ENCODE measurements at places on chromosomes 16 and 17.

GRCh38 chr16:87437911-87438610 is 45.9 kb downstream of the MAP1LC3B start:
- no peak for DNase-seq

DNA sequence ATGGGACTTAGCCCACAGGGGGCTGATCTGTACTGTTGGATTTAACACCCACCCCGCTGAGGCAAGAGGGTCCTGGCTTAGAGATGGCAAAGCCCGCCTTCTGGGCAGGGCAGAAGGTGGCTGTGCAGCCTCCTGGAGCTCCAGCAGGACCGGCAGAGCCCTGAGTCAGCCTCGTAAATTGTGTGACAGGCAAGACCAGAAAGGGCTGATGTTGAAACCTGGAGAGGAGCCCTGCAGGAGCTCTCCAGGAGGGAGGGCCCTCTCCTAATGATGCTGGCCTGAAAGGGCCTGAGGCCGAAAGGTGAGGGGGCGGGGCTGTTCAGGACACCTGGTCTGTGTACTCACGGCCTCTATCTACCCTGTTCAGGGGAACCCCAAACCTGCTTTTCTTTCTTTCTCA is 22.5 kb upstream of the MYO15B start:
- DNase-seq = no peak

DNA sequence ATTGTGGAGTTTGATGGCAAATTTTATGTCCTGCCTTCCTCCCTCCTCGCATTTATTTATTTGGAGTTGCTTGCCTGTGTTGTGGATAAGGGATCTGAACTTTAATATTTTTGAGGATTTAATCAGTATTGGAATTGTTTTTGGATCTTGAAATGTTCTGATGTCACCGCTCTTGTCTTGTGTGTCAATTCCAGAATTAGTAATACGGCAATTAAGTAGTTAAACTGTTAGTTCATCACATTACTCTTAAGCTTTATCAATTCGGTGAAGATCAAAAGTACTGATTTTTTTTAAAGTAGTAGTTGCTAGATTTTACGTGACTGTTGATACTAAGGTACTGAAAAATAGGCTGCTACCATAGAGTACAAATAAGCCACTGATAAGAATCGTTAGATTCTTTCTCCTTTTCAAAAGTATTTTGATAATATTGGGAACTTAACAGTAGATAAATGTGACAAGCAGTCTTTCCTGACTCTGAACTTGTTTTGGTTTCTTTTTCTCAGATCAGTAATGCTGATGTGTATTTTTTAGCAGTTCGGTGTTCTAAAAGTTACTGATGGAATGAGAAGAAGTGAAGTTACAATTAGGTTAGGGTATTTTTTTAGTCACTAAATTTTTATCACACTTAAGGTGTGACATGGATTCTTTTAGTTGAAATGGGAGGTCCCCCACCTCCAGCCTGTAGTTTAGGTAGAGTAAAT is 2.0 kb downstream of the RBBP6 start:
- DNase-seq = no peak

DNA sequence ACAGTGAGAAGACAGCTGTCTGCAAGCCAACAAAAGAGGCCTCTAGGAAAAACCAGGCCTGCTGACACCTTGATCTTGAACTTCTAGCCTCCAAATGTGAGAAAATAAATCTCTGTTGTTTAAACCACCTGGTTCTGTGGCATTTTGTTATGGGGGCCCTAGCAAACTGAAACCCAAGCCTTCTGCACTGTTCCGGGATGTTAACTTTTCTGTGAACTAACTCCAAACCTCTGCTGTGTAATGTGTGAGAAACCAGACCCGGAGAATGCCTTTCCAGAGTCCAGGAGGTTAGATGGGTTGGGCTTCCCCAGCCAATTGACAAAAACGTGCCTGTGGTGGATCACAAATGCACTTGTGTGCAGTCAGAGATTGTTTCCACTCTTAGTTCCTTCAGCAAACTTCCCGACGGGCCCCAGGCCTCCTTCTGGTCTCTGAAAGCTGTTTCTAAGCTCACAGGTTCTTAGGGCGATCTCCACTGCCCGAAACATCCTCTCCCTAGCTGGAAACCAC is 13.6 kb upstream of the GGA2 start:
- DNase-seq = no peak

DNA sequence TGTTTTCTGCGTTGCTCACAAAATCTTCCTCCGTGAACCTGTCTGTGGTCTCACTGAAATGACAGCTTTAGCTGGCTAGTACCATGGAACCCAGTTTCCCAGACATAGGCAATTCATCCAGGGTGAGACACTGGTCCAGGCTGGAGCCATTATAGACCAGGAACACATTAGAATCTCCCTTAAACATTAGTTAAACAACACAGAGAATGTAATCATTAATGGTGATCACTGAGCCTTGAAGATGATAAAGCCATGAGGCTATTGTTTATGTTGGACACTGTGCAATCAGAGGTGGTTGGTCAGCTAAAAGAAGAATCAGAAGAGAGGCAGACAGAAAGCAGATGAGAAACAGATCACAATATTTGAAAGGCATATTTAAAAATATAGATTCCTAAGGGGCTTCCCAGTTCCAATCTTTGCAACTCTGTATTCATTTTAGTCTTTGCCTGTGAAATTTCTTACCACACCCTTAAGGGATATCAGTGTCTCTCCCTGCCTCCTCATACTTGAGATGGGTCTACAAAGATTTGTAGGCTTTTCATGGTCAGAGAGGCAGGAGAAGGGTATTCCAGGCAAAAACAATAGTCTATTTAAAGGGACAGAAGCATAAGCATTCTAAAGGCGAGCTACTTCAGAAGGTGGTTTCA is 317.9 kb downstream of the MAP2K6 start:
- no peak for DNase-seq

DNA sequence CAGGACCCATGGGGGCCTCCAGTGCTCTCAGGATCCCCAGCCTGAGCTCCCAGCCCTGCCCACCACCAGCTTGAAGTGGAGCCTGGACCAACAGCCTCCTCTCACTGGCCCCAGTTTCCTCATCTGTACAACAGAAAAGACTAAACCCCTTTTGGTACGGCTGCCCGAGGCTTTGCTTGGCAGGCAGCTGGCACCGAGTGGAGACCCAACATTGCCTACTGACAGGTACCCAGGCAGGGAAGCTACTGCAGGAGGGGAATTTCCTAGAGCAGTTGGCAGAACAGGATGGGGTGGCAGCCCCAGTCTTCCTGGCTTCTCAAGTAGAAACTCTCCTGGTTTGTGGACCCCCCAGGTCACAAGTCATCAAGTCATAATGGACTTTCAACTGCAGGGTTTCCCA is 14.2 kb downstream of the SREBF1 start:
- DNase-seq = no peak

DNA sequence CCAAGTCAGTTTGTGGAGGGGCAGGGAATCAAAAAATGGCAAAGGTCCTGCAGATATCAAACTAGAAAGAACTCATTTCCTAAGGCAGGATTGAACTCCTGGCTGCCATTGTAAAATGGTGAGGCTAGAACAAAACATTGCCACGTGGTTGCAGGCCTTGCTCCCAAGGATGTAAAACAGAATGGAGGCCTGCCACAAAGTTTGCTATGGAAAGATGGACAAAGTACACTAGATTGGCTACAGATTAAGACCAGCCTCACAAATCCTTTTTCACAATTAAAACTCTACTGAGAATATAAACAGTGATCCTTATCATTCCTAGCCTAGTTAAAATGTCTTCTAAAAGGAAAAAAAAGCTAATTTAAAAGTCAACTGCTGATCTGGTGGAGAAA is 30.9 kb downstream of the PHKB start:
- DNase-seq = no peak

DNA sequence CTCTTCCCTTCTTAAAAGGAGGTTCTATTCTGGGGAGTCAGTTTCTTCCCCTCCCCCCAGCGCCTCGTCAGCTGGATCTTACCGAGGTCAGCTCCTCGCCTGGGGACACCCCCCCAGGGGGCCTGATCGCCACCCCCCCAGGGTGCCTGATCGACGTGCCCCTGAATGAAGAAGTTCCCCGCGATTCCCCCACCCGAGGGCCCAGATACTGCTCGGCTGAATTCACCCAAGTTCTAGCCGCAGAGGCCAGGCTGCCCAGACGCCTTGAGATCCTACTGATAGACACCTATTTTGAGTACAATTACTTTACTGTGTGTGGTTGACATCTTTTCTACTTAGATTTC is 1.4 kb downstream of the RAB11FIP3 start:
- DNase-seq = no peak

GRCh38 chr17:69733171-69734012 is 318.9 kb downstream of the MAP2K6 start:
- DNase-seq = no peak

- DNase-seq = no peak
Observed at GRCh38 chr16:70665806-70666735, 19.7 kb downstream of the IL34 start.

DNA sequence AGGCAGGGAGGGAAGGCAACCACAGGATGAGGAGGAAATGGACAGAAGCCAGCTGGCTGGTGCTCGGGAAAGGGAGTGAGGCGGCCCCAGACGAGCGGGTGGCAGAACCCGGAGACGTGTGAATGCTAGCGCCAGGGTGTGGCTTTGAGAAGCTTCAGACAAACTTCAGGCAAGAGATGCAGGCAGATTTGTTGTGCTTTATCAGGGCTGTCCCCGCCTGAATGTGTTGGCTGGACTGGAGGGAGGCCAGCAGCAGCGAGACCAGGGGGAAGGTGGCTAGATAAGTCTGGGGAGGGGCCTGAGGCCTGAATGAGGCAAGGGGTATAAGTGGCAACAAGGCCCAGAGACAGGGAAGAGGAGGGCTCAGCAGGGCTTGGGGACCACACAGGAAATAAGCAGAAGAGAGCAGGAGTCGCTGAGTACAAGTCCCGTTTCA is 22.0 kb downstream of the CAMKK1 start:
- no peak for DNase-seq

Data from activated CD4-positive, alpha-beta T cell treated with anti-CD3 and anti-CD28 coated beads for 1 hour (primary cell).